ENCODE measurements at places on chromosomes 13 and 19.

DNA sequence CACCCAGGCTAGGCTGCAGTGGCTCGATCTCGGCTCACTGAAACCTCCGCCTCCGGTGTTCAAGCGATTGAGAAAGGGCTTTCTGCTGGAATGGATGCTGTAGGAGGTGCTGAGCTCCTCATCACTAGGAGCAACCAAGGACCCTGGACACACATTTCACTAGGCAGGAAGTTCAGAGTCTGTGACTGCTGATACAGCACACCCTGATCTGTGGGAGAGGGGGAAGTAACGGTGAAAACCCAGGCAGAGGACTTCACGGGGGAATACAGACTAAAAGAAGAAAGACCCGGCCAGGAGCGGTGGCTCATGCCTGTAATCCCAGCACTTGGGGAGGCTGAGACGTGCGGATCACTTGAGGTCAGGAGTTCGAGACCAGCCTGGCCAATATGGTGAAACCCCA is 11.9 kb upstream of the NOTCH3 start:
- DNase-seq: no peak

DNA sequence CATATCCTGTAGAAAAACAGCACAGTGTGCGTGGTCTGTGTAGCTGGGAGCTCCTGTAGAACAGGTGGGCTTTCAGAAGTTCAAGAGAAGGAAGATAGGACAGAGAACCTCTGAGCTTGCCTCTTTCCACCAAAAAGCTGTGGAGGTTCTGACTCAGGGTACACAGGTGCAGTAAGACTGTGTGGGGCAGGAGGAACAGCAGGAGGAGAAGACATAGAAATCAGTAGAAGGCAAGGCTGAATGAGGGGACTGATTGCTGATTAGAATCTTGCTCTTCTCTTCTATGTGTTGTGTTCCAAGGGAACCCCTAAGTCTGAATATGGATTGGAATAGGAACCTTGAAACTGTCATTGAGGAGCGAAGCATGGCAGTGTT is 122.7 kb downstream of the AKAP11 start:
- no peak for DNase-seq

GRCh38 chr13:28478127-28478526 is 16.8 kb downstream of the FLT1 start:
- DNase-seq: no peak

DNA sequence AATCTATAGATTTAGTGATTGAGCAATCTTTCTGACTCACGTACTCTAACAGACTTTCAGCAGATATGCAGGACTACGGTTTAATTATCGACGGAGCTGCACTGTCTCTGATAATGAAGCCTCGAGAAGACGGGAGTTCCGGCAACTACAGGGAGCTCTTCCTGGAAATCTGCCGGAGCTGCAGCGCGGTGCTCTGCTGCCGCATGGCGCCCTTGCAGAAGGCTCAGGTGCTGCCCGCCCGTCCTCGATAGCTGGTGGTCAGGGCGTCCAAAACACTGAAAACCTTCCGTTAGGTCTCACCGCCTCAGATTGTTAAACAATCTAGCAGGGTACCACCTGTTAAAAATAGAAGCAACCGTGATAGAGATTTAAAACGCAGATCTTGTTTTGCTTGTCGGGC is 113.2 kb upstream of the MCF2L start:
- DNase-seq: no peak

- no peak for DNase-seq
Observed at GRCh38 chr13:97339988-97340749, 93.8 kb upstream of the RAP2A start.

DNA sequence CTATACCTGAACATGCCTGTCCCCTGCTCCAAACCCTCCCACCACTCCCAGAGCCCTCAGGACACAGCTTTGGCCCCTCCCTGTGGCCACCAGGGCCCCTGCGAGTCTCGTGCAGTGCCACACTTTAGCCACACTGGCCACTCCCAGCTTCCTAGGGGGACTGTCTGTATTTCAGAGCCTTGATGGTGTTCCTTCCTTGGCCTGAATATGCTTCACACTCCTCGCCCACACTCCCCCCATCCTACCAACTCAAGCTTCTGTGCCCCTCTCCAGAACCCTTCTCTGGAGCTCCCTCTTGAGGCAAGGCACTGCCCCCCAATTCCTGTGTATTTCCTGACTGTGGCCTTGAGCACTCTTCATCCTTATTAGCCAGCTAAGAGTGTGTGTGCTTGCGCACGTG is 80.2 kb downstream of the DPF1 start:
- DNase-seq: no peak

DNA sequence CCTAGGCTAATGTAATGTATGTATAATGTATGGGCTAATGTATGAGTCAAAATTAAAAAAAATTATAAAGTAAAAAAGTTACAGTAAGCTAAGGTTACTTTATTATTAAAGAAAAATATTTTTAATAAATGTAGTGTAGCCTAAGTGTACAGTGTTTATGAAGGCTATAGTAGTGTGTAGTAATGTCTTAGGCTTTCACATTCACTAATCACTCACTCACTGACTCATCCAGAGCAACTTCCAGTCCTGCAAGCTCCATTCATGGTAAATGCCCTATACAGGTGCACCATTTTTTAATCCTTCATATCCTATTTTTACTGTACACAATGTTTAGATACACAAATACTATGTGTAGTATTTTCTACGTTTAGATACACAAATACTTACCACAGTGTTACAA is 1.8 kb upstream of the TMEM272 start:
- no peak for DNase-seq

DNA sequence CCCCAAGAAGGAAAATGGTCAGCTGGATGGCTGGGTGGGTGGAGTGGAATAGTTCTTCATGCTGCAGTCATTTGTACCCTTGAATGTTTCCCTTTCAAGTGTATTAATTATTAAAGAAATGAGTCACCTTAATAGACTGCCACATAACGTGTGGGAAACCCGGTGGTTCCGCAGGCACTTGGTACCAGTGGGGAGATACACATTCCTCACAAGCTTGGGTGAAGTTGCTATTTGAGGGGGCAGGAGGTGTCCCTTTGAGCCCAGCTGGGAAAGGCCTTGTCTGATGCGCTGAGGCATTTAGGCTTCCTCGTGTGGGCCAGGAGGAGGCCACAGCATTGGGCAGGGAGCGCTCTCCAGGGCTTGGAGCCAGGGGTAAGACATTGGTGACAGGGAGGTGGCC is 57.7 kb downstream of the ATP8A2 start:
- no peak for DNase-seq
